ENCODE measurements at places on chromosomes 7 and 10.

DNA sequence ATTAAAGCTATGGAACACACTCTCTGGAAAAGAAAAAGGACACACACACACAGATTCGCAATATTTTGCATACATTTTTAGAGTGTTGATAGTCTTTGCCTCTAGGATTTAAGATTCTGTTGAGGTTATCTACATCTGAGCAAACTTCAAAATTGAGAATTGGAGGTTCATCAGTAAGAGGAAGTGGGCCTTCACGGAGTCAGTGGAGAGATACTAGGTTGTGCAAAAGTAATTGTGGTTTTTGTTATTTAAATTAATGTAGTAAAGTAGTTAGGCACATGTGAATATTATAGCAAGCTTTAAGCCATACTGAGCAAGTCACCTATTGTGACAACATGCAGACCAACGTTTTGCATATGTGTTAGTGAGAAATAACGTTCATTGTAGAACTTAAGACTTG lies 19.8 kb upstream of the NXPH1 start:
- no peak for DNase-seq

GRCh38 chr10:123611876-123612275 lies 54.3 kb upstream of the GPR26 start:
- no peak for DNase-seq

DNA sequence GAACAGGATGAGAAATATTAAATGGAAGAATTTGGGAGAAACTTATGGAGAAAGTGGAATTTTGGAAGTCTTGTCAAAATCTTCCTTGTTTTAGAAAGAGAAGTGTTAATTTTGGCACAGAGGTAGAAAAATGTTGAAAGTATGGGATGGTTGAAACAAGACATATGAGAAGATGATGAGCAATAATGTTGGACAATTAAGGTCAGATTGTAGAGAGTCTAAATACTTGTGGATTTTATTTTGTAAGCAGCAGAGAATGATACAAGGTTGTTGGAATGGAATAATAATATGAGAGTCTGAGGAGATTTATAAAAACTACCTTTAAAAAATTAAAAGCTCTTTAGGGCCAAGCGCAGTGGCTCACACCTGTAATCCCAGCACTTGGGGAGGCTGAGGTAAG lies 34.6 kb downstream of the PHTF2 start:
- DNase-seq, result no peak

- no peak for DNase-seq
Observed at GRCh38 chr10:12622016-12622415, 272.7 kb downstream of the CAMK1D start.

DNA sequence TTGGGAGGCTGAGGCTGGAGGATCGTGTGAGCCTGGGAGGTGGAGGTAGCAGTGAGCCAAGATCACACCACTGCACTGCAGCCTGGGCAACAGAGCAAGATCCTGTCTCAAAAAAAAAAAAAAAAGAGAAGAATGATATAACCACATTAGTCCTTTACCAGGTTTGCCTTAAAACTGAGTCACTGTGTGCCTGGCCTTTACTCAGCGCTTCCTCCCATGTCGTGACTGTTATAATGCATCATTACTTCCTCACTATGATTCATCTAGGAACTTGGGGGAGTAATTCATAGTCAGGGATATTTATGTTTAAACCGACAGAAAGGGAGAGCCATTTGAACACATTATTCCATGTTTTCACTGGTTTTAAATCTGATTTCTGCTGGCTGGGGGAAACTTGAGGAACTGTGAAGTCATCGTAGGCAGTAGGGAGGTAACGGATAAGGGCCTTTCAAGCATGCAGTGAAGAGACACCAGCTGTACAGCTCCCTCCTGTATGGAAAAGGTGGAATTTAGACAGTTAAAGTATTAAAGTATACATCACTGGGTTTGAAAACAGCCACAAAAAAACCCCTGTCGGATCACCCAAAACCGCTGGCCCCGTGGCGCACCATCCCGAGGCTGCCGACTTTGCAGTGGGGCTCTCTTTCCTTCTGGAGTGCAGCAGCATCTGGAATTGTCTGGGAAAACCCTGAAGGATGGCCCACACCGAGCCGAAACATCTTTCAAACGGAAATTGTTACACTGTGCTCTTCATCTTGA lies 119.8 kb downstream of the NKX6-2 start:
- DNase-seq, result peak; percentile 99

GRCh38 chr10:30509508-30509907 lies 75.5 kb downstream of the MAP3K8 start:
- no peak for DNase-seq

- DNase-seq, result peak; percentile 38
Observed at GRCh38 chr10:100508691-100509150, 10.9 kb downstream of the SEC31B start.

DNA sequence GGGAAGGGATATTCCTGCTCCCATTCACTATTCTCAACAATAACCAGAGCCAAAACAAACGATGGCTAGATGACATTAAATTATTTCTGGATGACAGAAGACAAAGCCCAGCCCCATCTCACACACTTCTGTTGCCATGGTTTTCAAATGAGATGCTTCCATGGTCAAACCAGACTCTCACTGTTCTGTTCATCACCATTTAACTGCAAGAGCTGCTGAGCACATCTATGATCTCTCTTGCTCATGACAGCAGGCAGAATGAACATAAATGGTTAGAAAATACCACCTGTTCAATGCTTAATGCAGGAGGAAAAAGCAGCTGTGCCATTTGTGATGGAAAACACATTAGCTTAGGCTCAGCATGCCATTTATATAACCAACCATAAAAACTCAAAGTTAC lies 758.6 kb upstream of the ZWINT start:
- DNase-seq, result no peak

DNA sequence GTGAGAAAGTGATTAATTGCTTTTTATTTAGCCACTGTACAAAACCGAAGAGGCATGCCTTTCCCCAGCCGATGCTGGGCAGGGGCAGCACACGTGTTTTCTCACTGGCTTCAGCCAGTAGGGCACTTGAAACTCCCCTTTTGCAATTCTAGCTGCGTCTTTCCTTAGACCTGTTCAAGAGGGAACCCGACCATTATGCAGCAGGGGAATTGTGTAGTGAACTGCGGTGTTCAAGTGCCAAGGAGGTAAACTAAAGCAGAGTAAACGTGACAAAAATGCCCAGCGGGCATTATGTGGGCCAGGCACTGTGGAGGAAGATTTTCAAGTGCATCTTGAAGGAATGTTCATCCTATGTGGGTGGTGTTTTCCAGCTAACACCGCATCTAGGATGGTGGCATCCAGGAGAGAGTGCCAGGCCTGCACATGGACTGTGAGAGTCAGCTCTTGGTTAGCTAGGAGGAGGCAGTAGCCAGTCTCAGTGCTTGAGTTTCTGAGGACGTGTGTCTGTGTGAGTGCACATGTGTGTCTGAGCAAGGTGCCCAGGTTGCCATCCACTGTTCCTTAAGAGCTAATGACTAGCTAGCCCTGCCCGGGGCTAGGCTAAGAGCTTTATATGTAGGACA lies 3.3 kb downstream of the WIPF3 start:
- no peak for DNase-seq

DNA sequence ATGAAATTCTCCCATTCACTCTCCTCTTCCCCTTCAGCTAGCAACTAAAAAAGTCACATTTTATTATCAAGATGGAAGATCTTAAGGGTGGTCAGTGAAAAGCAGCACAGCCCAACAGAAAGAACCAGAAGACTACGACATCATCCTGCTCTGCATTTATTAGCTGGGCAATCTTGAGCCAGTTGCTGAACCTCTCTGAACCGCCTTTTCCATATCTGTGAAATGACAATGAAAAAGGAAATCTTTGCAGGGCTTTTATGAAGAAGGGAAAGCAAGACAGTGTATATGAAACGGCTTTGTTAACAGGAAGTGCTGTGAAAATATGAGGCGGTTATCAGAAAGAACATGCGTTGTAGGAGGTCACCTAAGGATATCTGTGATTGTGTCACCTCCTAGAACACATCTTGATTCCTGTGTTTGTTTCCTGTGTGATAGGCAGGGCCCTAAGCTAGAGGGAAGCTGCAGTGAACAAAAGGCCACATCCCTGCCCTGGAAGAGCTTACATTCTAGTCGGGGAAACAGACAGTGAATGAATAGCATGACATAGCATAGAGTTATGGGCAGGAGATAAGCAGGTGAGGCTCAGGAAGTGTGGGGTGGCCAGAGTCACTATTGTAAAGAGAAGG lies 36.0 kb upstream of the KCNMA1 start:
- DNase-seq, result no peak

GRCh38 chr10:124866812-124867211 lies 65.2 kb downstream of the ABRAXAS2 start:
- DNase-seq, result no peak

- no peak for DNase-seq
Observed at GRCh38 chr10:123428391-123428790, 237.8 kb upstream of the GPR26 start.

DNA sequence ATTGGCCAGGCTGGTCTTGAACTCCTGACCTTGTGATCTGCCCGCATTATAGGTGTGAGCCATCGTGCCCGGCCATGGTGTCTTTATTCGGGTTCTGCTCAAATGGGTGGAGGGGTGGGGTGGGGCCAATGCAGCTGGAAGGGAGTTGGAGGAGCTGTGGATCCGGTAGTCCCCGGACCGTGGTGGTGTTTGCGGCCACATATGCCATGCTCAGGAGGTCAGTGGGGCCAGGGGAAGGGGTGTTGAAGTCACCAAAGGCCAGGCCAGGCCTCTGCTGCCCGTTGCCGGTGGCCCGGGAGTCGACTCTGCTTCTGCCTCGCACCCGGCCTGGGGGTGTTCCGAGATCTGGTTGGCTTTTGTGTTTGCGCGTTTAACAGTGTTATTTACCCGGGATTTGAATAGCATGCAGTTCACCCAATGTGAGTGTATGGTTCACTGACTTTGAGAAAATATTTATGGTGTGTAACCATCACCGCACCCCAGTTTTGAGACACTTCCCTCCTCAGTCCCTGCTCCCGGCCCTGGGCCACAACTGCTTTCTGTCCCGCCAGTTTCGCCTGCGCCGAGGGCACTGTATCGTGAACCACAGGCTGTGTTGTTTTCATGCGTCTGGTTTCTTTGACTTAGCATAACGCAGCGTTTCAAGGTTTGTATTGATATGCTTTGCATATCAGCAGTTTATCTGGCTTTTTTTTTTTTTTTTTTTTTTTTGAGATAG lies 10.7 kb downstream of the INPP5A start:
- DNase-seq, result no peak

GRCh38 chr7:121456785-121457359 lies 60.8 kb upstream of the FAM3C start:
- no peak for DNase-seq

DNA sequence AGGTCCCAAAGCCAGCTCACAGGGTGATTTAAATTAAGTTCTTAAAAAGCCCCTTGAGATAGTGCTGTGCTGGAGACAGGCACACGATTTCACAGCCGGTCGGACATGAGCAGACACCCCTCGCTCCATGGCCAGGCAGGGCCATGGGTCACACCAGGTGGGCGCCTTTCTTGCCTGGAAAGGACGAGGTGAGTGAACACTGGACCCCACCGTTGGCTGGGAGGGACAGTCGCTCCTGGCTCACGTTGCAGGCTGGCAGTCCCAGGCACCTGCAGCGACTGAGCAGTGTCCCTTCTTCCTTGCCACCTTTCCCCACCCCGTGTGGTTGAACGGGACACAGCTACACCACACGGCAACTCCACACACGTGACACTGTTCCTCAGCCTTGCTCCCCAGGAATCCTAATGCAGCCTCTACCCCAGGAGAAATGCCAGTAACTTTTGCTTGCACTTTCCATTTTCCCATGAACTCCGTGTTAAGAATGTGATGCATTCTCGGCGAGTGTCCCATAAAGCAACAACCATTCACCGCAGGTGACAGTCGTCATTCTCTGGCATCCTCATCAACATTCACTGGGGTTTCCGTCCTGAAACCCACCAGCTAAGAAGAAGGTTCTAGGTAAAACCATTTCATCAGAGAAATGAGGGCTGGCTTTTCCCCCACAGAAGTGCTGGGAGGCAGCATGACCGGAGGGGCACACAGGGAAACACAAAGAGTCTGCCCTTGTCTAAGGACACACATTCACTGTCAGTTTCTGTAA lies 217.4 kb downstream of the ZMYND11 start:
- DNase-seq, result no peak

GRCh38 chr7:137968890-137969289 lies 33.0 kb downstream of the CREB3L2 start:
- DNase-seq, result no peak

GRCh38 chr7:84811362-84811761 lies 375.5 kb downstream of the SEMA3D start:
- DNase-seq, result no peak

DNA sequence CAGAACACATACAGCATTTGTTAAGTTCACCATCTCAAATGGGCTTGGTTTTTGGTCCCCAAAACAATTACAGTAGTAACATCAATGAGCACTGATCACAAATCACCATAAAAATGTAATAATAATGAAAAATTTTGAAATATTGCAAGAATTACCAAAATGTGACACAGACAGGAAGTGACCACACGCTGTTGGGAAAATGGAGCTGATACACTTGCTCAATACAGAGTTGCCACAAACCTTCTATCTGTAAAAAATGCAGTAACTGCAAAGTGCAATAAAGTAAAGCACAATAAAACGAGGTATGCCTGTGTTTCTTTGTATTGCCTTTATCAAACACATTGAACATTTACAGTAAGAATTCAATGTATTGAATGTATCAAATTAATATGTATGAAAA lies 262.7 kb downstream of the CTNNA3 start:
- no peak for DNase-seq

DNA sequence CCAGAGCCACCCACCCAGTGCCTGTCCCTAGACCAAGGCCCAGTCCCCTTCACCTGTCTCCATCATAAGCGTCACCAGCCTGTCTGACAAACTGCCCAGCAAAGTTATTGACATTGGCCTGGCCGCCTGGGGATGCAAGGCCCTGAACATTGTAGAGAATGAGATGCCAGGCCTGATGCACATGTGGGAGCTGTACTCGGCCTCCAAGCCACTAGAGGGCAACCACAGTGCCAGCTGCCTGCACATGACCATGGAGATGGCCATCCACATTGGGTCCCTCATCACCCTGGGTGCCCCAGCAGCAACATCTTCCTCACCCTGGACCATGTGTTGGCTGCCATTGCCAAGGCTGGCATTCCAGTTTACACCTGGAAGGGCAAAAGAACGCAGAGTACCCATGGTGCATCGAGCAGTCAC lies 63.7 kb upstream of the ANTXRL start:
- DNase-seq, result no peak

DNA sequence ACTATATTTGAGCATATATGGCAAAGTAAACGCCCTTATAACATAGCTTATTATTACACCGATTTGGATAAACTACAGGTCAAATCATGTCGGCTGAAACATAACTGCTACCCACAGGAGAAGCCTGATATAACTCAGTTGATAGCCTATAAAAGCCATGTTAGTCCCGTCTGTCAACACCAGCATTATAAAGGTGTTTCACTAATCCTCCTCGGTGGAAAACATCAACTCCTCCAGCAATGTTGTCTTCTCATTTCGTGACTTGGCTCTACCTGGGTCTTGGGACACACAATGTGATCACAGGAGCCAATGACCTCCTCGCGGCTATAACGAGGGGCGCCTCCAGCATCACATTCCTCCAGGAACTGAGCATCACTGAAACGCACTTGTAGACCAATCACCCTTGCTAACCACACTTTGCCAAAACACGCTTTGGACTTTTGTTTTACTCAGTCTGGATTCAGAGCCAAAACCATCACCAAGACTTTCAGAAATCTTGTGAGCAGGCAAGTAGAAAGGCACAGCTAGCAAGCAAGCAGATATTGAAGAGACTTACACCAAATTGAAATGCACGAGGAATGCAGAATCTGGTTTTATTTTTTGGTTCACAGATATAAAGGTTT lies 269.7 kb upstream of the NFE2L3 start:
- no peak for DNase-seq

- peak; percentile 76 for DNase-seq
Observed at GRCh38 chr7:144827621-144828020, 8.2 kb downstream of the TPK1 start.
